ENCODE measurements at places on chromosomes 11 and 22. TPM values are rescaled to one million over a fixed set of nuclear protein-coding genes. Genes with fewer than 3 reads are reported as not detected.

Gene TCF20
- total RNA-seq: 94.8 TPM

DNA sequence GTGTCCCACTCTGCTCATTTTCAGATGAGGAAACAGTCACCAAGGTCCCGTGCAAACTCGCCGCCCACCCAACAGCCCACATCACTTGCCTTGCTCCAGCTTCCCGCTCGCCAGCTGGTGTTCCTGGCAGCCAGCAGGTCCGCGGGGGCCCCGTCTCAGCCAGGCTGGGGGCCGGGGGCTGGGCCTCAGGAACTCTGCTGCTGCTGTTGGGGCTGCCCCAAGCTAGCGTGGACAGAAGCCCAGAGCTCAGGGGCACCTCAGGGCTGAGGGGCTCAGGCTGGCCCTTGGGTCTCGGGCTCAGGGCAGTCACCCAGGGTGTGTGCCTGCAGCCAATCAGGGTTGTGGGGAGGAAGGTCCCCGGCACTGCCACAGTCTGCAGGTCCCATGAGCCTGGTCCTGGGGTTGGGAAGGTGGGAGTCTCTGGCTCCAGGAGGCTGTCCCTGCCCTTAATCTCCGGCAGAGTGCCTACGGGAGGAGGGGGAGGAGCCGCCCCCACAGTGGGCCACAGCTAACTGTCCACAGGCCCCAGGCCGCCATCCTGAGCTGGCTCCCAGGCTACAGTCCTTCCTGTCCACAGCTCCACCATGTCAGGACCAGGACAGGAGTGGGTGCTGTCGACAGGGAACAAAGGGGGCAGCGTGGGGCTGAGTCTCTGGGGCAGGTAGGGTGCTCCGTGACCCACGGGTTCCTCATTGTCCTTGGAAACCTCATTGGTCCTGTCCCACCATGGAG, 65.2 kb downstream of the ARFGAP3 start:
- H3K27me3 ChIP-seq: no peaks in the 10 kb centered on the region
- H3K4me3 ChIP-seq: no peak overlapping the region
- peaks cover under 1% of the 10 kb centered on the region for H3K36me3 ChIP-seq
- no peak for DNase-seq
- no peak overlapping the region for H3K27ac ChIP-seq

- no peaks in the 10 kb centered on the region for H3K36me3 ChIP-seq
- no peaks in the 10 kb centered on the region for H3K27me3 ChIP-seq
- DNase-seq: peak; percentile 16
- H3K27ac ChIP-seq: no peak overlapping the region
Measured at GRCh38 chr22:36731916-36732315, 28.4 kb upstream of the CACNG2 start.

DNA sequence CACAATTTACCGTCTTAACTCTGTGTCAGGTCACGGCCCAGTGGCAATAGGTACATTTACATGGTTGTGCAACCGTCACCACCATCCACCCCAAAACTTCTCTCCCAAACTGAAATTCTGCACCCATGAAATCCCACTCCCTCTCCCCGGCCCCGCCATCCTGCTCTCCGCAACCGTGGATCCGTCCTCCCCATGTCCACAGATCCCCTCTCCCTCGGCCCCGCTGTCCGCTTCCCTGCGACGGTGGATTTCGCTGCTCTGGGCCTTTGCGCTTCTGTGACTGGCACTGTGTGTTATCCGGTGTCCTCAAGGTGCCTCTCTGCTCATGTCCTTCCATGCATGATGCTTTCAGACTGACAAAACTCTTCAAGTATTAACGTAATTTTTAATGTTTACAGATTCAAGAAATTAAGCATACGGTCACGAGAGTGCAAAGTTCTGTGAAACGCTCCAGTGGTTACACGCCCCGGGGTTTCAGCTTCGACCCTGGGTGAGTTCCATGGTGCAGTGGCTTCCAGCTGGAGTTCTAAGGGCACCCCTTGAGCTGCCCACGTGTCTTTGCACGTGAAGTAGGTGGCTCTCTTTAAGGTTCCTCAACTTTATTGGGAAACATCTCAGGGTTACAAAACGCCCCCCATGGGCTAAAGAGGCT, 76.4 kb downstream of the KCNQ1 start:
- H3K36me3 ChIP-seq: no peaks in the 10 kb centered on the region
- DNase-seq: peak; percentile 26
- no peak overlapping the region for H3K4me3 ChIP-seq
- H3K4me1 ChIP-seq: peaks cover 24% of the 10 kb centered on the region

DNA sequence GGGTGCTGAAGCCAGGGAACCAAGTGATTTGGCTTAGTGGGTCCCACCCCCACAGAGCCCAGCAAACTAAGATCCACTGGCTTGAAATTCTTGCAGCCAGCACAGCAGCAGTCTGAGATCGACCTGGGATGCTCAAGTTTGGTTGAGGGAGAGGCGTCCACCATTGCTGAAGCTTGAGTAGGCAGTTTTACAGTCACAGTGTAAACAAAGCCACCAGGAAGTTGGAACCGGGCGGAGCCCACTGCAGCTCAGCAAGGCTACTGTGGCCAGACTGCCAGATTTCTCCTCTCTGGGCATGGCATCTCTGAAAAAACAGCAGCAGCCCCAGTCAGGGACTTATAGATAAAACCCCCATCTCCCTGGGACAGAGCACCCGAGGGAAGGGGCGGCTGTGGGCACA, 424.1 kb upstream of the TENM4 start:
- peaks cover 7% of the 10 kb centered on the region for H3K4me1 ChIP-seq
- H3K27ac ChIP-seq: no peak overlapping the region
- no peaks in the 10 kb centered on the region for H3K27me3 ChIP-seq
- no peaks in the 10 kb centered on the region for H3K36me3 ChIP-seq
- no peak for DNase-seq
- H3K4me3 ChIP-seq: no peak overlapping the region

DNA sequence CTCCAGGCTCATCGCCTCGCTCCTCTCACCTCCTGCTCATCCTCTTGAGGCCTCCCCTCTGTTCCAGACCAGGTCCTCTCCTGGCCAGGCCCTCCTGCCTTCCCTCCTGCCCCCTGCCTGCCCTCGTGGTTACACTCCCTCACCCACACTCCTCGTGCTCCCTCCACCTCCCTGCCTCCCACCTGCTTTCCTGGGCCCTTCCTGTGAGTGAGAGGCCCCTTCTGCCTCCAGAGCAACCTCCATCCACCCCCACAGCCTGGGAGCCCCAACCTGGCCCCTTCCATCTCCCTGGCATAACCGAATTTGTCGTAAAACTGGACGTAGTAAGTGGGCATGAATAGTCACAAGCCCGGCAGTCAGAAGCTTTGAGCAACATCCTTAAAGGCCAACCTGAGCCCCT, 4.5 kb downstream of the APOBEC3G start:
- DNase-seq: no peak
- H3K36me3 ChIP-seq: no peaks in the 10 kb centered on the region
- H3K4me3 ChIP-seq: no peak overlapping the region
- no peak overlapping the region for H3K27ac ChIP-seq
- no peaks in the 10 kb centered on the region for H3K4me1 ChIP-seq
